EH (cell line): ENCODE measurements at places on chromosomes 4 and X.

DNA sequence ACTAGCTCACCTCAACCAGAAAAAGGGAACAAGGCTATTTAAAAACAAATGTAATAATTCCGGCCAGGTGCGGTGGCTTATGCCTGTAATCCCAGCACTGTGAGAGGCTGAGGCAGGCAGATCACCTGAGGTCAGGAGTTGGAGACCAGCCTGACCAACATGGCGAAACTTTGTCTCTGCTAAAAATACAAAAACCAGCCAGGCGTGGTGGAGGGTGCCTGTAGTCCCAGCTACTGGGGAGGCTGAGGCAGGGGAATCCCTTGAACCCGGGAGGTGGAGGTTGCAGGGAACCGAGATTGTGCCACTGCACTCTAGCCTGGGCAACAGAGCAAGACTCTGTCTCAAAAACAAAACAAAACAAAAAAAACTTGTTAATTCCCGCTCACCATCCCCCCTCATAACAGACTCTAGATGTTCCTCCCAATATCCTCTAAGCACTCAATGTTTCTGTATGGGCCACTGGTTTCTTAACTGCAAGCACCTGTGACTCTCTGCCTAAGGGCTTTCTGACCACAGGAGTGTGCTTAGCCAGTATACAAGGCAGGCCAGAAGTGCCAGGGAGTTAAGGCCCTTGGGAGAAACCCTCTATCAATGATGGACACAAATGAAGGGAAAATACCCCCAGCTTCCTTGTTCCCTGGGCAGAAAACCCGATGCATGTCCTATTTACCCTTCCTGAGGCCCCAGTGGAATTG is 21.0 kb upstream of the THOC2 start:
- no peak for DNase-seq

DNA sequence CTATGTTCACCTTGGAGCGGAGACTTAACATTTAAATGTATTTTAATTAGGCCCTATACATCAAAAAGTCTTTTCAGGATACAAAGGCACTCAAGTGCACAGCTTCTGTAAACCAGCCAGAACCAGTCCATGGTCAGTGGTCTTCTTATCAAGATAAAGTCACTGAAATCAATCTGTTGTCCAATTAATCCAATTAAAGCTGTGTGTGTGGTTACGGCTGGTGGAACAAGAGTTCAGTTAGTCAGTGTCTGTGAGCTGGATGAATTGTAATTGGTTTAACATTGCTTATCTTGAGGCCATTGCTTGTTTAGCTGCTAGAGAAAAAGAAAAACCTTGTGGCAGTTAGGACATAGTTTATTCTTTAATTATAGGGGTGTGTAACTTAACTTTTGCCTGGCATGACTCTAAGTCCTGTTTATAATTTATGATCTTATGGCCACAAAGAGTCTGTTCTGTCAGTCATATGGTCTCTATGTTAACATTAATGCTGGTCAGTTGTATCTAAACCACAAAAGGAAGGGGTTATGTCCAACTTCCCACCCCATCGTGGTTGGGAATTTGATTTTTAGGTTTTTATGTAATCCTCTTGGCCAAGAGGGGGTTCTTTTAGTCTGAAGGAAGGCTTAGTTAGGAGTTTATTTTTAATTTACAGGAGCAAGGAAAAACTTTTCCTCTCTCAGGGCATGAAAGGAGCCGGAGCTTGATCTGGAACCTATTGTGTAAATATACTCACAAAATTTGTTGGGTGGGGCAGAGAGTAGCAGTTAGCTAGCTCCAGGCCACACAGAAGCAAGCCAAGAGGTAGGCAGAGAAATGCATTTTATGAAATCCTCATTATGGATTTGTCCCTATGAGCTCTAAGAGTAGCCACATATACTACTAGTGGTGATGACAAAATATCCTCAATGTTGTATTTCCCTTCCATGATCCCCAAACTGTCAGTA is 665.7 kb upstream of the ACTRT1 start:
- DNase-seq: no peak

DNA sequence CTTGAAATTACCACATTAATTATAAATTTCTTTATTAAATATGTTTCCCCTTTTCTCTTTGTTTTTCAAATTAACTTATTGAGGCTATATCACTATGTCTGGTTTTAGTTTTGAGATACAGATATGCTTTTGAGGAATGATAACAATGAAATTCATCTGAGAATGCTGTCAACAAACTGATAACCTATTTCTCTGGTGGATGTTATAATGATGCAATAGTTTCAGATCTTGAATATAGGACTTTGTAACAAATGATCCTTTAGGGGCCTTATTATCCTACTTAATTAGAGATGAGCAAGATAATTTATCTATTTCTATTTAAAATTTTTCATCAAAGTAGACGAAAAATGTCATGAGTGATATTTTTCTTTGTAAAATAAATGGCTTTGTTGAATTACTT is 123.7 kb downstream of the MAGEB17 start:
- no peak for DNase-seq

DNA sequence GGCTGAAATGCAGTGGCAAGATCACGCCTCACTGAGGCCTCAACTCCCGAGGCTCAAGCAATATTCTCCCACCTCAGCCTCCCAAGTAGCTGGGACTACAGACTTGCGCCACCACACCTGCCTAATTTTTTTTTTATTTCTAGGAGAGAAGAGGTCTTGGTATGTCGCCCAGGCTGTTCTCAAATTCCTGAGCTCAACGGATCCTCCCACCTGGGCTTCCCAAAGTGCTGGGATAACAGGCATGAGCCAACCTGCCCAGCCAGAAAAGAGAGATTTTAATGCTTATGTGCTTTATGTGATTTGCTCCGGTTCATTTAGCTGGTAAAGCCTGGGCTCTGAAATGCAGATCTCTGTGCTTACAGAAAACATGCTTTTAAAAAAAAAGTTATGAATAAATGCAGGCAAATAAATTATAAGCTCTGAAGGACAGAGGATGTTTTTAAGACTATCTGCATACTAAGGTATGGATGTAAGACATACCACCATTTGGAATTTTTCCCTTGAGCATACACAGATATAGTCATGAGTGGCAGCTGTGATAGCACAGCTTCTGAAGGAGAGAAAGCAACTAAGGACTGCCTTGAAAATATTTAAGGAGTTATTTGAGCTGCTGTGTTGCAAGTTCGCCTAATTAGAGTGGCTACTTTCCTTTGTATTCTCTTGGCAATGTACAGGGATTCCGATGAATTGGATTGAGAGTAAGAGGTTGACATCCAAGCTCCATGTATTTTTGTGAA is 13.8 kb downstream of the GUCY1B1 start:
- DNase-seq: no peak

DNA sequence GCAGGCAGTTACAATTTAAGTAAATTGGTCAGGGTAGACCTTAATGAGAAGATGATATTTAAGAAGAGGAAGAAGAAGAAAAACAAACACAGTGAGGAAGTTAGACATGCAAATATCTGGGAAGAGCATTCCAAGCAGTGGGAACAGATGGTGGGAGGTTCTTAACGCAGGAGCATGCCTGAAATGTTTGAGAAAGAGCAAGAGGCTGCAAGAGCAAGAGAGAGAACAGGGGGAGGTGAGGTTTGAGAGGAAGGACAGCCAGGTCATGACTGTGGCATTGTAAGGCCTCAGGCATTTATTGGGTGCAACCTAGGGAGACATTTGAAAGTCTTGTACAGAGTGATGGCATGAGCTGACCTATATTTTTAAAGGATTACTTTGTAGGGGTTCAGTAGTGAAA is 136.0 kb downstream of the UGT8 start:
- peak; percentile 33 for DNase-seq

GRCh38 chr4:133839326-133839725 is 362.3 kb downstream of the PABPC4L start:
- peak; percentile 23 for DNase-seq
